ENCODE measurements at places on chromosomes 1 and 21.

GRCh38 chr1:6287431-6287886 is 26.6 kb upstream of the GPR153 start:
- no peak for DNase-seq

- no peak for DNase-seq
Measured at GRCh38 chr1:232789651-232790050, 15.6 kb upstream of the MAP10 start.

GRCh38 chr1:79005945-79006344 is 585 bp downstream of the ADGRL4 start:
- DNase-seq = no peak

- no peak for DNase-seq
Measured at GRCh38 chr1:234164098-234164709, 209.1 kb upstream of the COA6 start.

GRCh38 chr21:40339050-40339449 is 471.8 kb downstream of the PCP4 start:
- DNase-seq = no peak

- DNase-seq = no peak
Measured at GRCh38 chr1:218351391-218352074, 6.4 kb downstream of the TGFB2 start.

DNA sequence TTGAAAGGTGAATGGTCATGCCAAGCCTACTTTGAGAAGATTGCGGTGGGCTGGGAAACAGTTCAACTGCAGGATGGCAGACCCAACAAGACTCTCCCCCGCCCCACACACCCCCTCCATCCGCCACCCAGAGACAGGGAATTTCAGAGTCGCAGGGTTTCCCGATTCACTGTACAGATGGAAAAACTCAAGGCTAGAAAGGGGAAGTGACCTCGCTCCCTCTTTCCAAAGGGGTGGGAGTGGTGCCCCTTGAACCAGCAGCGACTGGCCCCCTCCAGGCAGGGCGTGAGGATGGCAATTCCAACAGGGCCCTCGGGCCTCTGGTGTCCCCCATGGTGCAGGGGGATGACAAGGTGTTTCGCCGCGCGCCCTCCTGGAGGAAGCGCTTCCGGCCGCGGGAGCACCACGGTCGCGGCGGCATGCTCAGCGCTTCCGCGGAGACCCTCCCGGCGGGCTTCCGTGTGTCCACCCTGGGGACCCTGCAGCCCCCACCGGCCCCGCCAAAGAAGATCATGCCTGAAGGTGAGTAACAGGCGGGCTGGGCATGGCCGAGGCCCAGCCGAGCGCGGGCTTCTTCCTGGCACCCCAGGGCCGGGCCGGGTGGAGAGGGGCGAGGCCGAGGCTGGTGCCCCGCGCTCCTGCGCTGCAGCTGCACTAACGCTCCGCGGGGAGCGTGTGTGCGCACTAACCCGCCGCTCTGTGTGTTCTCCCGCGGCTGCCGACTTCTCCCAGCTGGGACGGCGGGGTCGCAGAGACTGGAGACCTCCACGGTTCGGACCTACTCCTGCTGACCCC is 10.4 kb downstream of the MYOG start:
- DNase-seq = no peak

DNA sequence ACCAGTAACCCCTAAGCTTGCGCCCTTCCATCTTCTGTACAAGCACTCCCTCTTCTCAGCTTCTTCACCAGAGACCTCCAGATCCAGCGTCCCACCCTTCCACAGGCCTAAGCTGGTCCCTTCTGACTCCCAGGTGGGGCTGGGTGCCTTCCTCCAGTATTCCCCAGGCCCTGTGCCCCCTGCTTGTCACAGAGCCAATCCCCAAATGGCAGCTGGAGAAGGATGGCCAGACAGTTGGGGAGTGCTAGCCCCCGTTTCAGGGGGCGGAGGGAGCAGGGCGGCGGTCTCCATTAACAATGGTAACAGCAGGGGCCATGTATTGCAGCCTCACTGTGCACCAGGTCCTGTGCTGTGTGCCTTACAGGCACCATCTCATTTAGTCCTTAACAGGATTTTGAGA is 85.7 kb downstream of the KCNN3 start:
- no peak for DNase-seq

- no peak for DNase-seq
Measured at GRCh38 chr1:69787151-69787550, 219.4 kb downstream of the LRRC7 start.

- DNase-seq = no peak
Measured at GRCh38 chr1:112472142-112472541, 36.6 kb upstream of the WNT2B start.

- no peak for DNase-seq
Measured at GRCh38 chr1:98098473-98098872, 177.6 kb upstream of the DPYD start.

DNA sequence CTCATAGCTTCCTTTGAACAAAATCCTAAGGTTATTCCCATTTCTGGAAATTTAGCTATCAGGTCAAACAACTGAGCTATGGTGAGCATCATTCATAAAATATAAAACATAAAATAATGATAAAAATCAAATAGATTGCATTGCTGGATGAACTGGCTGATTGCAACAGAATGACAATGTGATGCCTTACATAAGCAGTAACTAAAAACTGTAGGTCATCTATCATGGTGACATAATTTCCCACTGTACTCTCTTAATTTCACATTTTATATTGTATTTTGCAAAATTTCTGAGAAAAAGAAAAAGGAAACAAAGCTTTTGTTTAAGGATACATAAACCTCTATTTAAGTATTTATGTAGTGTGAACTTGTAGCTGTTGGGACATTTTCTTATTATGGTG is 4.6 kb downstream of the PTGER3 start:
- no peak for DNase-seq

DNA sequence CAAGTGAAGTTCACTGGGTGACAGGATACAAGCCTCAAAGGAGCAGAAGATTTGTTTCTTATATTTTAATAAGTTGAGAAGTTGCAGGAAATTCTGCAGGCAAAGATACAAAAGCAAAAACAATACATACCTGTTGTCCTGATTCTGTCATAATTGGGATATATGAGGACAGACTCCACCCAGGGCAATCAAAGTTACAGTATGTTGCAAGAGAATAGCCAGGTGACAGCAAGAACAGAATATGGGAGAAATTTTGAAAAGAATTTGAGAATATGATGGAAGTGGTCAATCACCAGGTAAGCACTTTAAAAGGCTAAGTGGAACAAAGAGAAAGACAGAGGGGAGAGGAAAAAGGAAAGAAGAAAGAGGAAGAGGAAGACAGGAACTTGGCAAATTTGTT is 607.6 kb upstream of the ADGRL4 start:
- DNase-seq = no peak

DNA sequence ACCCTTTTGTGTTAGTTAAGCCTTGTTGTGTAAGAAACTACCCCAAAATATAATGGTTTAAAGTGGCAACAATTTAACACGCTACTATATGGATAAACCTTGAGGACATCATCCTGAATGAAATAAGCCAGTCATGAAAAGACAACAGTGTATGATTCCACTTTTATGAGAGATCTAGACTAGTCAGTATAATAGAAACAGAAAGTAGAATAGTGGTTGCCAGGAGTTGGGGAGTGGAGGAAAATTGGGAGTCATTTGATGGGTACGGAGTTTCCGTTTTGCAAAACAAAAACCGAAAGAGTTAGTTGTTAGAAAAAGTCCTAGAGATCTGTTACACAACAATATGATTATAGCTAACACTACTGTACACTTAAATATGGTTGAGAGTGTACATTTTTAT is 16.0 kb upstream of the CHIA start:
- no peak for DNase-seq

GRCh38 chr1:182397653-182398393 is 2.6 kb downstream of the TEDDM1 start:
- no peak for DNase-seq

- no peak for DNase-seq
Measured at GRCh38 chr1:205714190-205714905, 34.0 kb upstream of the SLC45A3 start.

DNA sequence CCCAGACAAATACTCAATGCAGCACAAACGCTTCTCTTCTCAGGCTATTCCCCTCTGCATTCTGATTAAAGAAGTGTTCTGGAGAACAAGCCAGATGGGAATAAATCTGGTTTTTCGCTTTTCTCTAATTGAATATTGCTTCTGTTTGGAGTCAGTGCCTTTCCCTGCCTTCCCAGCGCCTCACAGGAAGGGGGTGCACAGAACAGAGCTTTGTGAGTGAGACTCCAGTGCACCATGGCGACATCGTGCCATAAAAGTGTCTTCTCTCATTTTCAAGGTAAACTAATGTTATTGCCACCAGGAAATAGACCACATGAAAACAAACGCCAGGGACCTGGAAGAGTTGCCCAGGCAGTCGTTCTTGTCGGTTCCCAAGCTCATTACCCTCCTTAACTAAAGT is 43.6 kb upstream of the SLC45A1 start:
- no peak for DNase-seq

GRCh38 chr1:26774462-26774861 is 13.3 kb upstream of the PIGV start:
- DNase-seq = no peak

- no peak for DNase-seq
Measured at GRCh38 chr1:116330846-116331245, 42.2 kb upstream of the ATP1A1 start.
